ENCODE measurements at places on chromosomes 4 and X.

DNA sequence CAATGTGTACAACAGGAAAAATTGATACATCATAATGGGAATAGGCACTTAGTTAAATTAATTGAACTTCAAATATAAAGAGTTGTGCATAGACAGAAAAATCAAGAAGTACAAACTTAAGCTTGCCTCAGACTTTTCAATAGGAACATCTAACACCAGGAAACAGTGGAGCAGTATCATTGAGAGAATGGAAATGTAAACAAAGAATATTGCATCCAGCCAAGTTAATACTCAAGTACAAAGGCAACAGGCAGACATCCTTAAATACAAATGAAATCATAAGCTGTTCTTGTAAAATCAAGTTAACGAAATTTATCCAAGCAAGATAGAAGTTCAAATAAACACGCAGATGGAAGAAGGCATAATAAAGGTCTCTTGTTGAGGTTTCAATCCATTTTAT, 71.2 kb upstream of the TLR2 start:
- no peak for DNase-seq

DNA sequence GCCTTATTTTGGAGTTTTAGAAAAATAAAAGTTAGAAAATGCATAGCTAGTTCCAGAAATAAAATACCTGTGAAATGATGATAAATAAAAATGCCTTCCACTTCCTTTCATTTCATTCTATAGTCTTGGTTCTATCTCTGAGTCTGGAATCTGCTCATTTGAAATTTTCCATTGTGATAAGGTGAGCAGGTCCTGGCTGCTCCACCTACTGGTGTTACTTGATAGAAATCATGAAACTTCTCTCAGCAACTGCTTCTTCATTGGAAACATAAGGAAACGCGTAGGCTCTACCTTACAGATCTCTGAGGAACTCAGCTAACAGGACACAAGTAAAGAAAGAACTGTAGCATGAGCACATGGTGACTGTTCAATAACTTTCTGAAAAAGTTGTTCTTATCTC, 141.8 kb downstream of the DCHS2 start:
- no peak for DNase-seq

GRCh38 chr4:80393246-80393969, 57.9 kb downstream of the CFAP299 start:
- DNase-seq, result no peak

- DNase-seq, result no peak
These were observed 735.9 kb upstream of the TENM3 start for GRCh38 chr4:181507180-181507835.

DNA sequence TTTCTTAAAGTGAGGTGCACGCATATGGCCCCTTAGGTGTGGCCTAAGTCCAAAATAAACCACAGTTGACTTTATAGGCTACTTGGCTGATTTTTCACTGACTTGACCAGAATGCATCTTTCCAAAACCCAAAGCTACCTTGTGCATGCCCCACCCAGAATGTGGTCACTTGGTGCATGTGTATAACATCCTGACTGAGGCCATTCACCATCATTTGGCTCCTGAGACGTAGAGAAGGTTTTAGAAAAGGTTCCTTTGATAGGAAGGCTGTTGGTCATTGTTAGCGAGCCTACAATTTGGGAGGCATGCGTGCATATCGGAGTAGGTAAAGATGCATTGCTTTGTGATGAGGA, 84.6 kb downstream of the PLAC1 start:
- DNase-seq, result no peak

DNA sequence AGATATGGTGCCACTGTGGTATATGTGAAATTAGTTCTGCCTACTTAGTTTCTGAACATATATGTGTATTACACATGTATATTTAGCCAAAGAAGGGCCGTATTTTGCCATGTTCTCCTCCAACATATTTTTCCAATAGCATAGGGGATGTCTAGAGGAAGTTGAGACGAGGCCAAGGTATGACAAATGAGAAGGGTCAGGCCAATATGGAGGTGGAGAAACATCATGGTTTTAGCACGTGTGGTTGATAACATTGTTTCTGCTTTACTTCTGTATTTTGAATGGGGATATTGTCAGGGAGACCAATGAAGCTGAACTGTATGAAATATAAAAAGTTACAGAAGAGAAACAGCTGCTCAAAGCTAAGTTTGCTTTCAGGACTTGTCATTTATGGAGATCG, 246.7 kb upstream of the TLL1 start:
- DNase-seq, result no peak

DNA sequence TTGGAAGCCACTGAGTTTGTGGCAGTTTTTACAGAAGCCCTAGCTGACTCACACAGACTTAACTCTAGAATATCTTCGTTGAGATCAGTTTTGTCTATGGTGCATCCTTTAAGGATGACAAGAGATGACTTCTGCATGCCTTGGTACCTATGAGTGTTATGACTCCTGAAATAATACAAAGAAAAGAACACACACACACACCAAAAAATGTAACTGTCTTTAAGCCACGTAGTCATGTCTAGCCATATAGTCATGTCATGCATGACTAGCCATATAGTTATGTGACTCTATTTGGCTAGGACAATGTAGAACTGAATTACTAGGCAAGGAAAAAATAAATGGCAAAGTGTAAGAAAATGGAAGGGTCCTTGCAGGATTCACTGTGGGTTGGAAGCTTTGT, 447.8 kb downstream of the NLGN4X start:
- DNase-seq, result no peak

DNA sequence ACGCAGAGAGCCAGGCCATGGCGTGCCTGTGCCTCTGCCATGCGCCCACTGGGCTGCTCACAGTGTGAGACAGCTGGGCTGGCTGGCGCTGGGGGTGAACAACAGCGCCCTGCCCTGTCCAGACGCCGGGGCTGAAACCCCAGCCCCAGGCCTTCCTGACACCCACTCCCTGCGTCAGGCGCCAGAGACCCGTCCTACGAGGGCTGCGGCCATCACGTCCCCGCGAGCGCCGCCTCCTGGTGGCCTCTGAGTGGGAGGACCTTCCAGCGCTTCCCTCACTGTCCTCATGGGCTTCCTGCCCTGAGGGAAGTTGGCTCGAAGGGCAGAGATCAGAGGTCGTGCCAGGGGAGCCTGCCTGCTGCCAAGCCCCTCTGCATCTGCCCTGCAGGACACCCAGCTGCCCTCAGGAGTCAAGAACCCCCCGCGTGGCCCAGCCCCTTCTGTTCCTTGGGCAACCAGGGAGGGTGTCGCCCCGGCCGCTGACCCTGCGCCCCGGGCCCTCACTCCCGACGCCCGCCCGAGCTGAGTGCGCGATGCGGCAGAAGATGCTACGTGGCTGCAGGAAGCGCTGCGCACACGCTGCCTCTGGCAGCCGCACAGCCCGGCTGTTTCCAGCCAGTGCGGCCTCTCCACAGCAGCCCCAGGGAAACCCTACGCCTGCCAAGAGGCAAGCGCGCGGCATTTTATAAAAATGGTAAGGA, 16.2 kb downstream of the NELFA start:
- DNase-seq, result peak; percentile 64

GRCh38 chr4:76489686-76490161, 54.7 kb downstream of the SHROOM3 start:
- DNase-seq, result no peak

GRCh38 chr4:74431113-74431826, 13.7 kb upstream of the AREG start:
- DNase-seq, result no peak

DNA sequence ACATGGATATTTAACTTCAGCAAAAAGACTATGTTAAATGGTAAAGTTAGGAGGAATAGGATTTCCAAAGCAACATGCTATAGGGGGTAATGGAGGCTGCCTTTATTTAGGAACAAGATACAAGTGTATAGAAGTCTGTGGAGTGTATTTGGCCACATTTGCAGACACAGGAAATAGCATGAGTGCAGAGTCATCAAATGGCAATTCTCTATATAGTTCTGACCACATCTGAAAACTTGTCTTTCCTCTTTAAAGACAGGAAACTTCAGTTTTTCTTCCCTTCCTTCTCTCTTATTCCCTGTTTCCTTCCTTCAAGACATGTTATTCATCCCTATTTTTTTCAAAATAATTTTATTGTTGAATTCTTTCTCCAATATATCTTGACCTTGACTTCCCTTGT, 119.3 kb upstream of the PITX2 start:
- DNase-seq, result no peak

DNA sequence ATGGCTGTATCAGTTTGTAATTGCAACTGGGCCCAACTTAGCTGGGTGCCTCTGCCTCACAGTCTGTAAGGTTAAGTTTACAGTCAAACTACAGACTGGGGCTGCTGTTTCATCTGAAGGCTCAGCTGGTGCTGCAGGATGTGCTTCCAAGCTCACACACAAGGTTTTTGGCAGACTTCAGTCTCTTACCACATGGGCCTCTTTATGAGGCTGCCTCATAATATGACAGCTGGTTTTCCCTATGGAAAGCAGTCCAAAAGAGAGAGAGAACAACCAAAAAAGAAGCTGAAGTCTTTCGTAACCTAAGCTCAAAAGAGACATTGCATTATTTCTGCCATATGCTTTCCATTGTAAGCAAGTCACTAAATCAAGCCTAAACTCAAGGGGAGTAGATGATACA, 271.7 kb downstream of the DCTD start:
- no peak for DNase-seq

DNA sequence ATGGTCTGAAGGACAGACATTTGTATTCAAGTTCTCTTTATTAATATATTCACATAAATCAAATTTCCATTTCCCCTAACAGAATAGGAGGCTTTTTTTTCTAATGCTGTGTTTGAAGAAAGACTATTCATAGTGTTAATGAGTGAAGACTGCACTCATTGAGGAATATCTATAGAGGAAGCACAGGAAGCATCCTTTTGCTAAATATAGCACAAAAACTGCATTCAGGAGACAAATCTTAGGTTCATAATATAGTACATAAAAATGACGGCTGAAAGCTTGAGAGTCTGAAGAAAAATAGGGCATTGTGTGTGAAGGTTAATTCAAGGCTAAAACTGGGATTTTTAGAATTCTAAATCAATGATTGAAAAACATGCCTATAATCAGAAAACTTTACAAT, 50.4 kb upstream of the ANKRD50 start:
- no peak for DNase-seq

GRCh38 chrX:124242131-124242530, 90.3 kb upstream of the TEX13D start:
- DNase-seq, result no peak

- DNase-seq, result no peak
These were observed 174.9 kb upstream of the SMARCAD1 start for GRCh38 chr4:94032754-94033153.

DNA sequence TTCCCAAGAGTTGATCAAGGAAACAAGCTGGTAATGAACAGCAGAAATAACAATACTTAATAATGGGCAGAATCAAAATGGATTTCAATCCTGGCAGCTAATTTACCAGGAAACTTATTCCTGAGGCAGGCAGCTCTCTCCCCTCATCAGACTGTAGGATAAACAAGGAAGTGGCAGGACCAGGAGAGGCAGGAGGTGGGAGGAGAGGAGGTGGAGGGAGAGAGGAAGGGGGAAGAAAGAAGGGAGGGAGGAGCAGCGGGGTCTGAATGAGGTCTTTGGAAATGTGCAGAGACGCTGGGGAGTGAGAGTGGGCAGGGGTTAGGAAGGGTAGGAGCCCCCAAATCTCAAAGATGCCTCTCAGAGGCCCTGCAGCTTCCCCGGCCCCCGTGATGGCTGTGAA, 231.5 kb downstream of the BCOR start:
- no peak for DNase-seq

DNA sequence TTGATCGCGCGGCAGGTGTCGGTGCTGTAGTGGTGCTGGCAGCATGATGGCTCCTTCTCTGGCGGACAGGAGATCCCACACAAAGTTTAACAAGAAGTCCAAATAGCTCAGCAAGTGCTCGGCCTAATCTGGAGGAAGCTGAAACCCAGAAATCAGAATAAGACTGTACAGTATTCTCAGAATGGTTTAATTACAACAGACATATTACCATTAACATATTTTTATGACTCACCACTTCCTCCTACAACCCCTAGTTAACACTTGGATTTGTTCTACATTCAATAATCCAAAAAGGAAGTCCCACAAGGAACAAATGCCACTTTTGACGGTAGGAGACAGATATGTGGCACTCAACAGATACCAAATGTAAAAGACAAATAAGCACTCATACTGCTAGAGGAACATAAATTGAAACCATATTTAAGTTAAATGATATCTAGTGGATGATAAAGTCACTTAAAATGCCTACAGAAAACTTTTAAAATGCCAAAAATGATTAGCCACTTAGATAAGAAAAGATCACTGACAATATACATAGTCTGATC, 91.2 kb downstream of the HUWE1 start:
- DNase-seq, result no peak

GRCh38 chr4:25043548-25043947, 12.8 kb upstream of the LGI2 start:
- peak; percentile 56 for DNase-seq

DNA sequence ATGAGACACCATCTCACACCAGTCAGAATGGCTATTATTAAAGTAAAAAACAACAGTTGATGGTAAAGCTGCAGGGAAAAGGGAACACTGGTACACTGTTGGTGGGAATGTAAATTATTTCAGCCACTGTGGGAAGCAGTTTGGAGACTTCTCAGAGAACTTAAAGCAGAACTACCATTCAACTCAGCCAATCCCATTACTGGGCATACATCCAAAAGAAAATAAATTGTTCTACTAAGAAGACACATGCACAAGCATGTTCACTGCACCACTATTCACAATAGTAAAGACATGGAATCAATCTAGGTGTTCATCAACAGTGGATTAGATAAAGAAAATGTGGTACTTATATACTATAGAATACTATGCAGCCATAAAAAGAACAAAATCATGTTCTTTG, 135.0 kb downstream of the REELD1 start:
- no peak for DNase-seq

GRCh38 chr4:165602621-165603020, 223.8 kb downstream of the CPE start:
- DNase-seq, result no peak

DNA sequence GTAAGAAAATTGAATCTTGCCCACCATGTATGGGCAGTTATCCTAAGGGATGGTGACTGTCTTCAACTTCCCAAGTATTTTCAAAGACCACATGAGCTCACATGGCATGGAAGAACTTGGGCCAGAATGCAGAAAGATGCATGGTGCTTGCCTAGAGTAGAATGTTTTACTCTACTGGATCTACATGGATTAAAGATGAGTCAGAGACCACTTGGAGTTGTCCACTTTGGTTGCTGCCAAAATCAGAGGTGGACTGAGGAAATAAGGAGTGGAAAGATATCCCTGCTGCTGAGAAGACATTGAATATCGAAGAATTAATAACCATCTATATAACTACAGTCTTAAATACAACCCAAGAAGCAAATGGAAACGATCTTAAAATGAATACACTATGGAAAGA, 498.1 kb downstream of the NLGN4X start:
- no peak for DNase-seq

- DNase-seq, result no peak
These were observed 15.6 kb downstream of the OPHN1 start for GRCh38 chrX:68417651-68418050.

DNA sequence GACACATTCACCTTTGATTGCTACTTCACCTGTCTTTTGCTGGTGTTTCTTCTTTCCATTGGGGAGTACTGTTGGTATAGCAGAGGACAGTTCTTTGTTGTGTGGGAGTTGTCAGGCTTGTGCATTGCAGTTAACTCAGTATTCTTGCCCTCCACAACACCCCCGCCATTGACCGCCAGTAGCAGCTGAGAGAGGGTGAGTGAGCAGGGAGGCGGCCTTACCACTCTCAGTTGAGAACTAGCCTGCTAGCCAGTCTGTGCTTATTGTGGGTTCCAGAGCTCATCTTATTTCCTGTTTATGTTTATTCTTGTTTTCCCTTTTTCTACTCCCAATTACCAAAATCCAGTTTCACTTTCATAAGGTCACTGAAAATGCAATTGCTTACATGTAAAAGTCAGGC, 52.2 kb downstream of the STIM2 start:
- DNase-seq, result no peak
